ENCODE measurements at places on chromosomes 1 and 21. TPM values are rescaled to one million over a fixed set of nuclear protein-coding genes. Genes with fewer than 3 reads are reported as not detected.

DNA sequence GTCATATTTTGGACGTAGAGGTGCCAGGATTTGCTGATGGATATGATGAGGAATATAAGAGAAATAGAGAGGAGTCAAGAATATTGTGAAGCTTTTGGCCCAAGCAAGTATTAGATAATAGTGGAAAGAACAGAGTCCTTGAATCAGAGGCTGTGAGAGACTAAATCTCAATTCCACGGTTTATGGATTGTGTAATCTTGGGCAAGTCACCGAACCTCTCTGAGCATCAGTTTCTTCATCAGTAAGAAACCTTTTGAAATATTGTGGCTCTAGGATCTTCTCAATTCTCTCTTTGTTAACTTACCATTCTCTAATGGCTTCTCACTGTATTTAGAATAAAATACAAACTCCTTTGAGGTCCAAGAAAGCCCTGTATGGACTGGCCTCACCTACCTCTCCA lies 77.6 kb downstream of the RPS6KA1 start:
- no peaks in the 10 kb centered on the region for H3K36me3 ChIP-seq
- no peaks in the 10 kb centered on the region for H3K4me1 ChIP-seq
- no peak overlapping the region for H3K4me3 ChIP-seq
- no peaks in the 10 kb centered on the region for H3K27me3 ChIP-seq

GRCh38 chr1:169957884-169958283 lies 64.2 kb upstream of the SCYL3 start:
- no peaks in the 10 kb centered on the region for H3K27me3 ChIP-seq
- no peak overlapping the region for H3K4me3 ChIP-seq
- H3K4me1 ChIP-seq = no peaks in the 10 kb centered on the region
- no peaks in the 10 kb centered on the region for H3K36me3 ChIP-seq

- H3K4me3 ChIP-seq = no peak overlapping the region
- no peak overlapping the region for H3K27ac ChIP-seq
- no peaks in the 10 kb centered on the region for H3K4me1 ChIP-seq
- no peak for DNase-seq
These were observed 10.5 kb upstream of the INTS3 start for GRCh38 chr1:153717330-153717729.

- no peaks in the 10 kb centered on the region for H3K27me3 ChIP-seq
- no peak overlapping the region for H3K4me3 ChIP-seq
- H3K27ac ChIP-seq = no peak overlapping the region
- H3K4me1 ChIP-seq = no peaks in the 10 kb centered on the region
- H3K36me3 ChIP-seq = no peaks in the 10 kb centered on the region
These were observed 54.4 kb downstream of the PRSS38 start for GRCh38 chr1:227869851-227870305.

BRINP3 gene
- 0.35 TPM for total RNA-seq
